CD4-positive, alpha-beta memory T cell (primary cell): ENCODE measurements at places on chromosomes 6 and 20.

- DNase-seq = no peak
Observed at GRCh38 chr20:39036851-39037250, 74.7 kb downstream of the DHX35 start.

DNA sequence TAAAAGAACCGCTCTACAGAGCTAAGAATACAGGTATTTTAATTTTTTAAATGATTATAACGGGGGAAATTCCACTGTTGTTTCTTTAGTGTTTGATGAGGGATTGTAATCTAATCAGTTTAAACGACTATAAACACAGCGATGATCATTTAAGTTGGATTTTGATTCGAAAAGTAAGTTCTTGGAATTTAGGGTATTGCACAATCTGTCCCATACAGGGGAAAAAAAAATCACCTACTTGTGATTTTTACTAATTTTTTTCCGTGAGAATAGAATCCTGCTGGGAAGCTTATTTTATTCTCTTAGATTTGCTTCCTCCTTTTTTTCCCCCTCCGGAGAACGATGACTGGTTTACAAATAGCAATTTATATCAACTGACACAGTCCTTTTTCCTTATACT, 108.0 kb downstream of the LAMA2 start:
- no peak for DNase-seq

- no peak for DNase-seq
Observed at GRCh38 chr6:167736486-167737204, 90.1 kb upstream of the AFDN start.

DNA sequence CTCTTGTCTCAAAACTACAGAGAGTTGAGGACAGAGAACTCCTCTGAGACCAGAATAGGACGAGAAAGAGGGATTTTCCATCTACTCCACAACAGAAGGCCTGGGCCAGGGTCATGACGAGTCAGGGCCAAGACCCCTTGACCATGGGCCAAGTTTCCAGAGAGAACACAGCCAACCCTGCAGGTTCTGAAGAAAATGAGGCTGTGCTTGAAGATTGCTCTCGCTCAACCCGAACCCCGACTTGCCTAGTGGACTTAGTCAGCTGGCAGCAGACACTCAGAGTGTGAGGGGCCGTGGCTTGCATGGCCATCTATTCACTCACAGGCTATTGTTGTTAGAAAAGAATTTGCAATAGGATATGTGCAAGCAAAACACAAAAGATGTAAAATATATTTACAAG, 54.5 kb downstream of the TMEM242 start:
- DNase-seq = no peak

GRCh38 chr6:1470040-1470439, 80.7 kb downstream of the FOXF2 start:
- no peak for DNase-seq

GRCh38 chr6:35782424-35782823, 1.6 kb downstream of the CLPSL1 start:
- DNase-seq = no peak

- DNase-seq = no peak
Observed at GRCh38 chr6:137491478-137491877, 2.7 kb downstream of the OLIG3 start.

DNA sequence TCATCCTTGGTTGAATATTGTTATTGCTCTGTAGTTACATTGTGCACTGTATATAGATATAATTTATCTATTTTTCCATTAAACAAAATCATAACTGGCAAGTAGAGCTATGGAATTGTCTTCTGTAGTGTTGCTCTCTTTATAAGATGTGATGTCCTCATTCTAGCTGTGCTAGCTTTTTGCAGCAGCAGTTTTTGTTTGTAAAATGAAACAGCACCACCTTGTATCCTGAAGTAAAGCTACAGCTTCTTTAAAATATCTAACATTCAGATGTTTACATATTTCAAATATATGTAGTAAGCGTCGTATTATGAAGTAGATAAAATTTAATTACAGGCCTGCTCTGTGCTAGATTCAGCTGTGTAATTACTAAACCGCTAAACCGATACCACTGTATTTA, 328.8 kb upstream of the MANEA start:
- DNase-seq = no peak

GRCh38 chr20:41230136-41230535, 87.4 kb downstream of the ZHX3 start:
- DNase-seq = no peak

DNA sequence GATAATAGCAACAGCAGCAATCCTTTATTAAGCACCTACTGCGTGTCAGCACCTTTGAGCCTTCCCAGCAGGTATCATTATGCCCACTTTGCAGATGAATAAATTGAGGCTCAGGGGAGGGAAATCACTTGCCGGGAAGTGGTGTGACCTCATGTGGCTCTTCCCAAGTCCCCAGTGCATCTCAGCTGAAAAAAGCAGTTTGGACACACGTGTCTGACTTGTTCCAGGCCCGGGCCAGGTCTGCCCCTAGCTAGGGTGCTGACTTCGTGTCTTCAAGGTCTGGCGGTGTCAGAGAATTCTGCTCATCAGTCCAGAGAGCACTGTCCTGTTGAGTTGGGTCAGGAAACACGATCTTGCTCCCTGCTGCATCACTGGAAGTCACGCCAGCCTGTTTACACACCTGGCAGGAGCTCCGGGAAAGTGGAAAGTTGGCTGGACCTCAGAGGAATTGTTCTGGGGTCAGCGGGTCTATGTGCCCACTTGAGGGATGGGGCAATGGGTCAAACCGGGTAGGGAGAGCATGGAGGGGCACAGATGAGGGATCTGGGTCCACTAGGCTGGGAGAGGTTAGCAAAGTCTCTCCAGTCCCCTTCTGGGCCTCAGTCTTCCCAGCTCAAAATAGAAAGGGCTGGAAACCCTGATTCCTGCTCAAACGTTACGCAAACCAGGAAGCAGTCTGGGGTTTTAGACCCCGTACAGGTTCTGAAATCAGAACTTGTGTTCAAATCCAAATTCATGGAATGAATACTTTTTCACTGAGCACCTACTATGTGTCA, 10.5 kb downstream of the SLC13A3 start:
- no peak for DNase-seq

- no peak for DNase-seq
Observed at GRCh38 chr20:59014680-59015389, 4.4 kb upstream of the TUBB1 start.

- no peak for DNase-seq
Observed at GRCh38 chr6:140440223-140440835, 1065.9 kb upstream of the CITED2 start.
